Activated T-cell treated with anti-CD3 and anti-CD28 coated beads for 4 hours (primary cell): ENCODE measurements at places on chromosomes 1 and 21.
A peak's percentile ranks its signal among the peaks of the same experiment; 100 is the strongest.

GRCh38 chr1:226798427-226799411 lies 59.6 kb upstream of the ITPKB start:
- DNase-seq: peak; percentile 36

GRCh38 chr1:110672001-110672752 lies 2.6 kb downstream of the KCNA3 start:
- DNase-seq: peak; percentile 66

DNA sequence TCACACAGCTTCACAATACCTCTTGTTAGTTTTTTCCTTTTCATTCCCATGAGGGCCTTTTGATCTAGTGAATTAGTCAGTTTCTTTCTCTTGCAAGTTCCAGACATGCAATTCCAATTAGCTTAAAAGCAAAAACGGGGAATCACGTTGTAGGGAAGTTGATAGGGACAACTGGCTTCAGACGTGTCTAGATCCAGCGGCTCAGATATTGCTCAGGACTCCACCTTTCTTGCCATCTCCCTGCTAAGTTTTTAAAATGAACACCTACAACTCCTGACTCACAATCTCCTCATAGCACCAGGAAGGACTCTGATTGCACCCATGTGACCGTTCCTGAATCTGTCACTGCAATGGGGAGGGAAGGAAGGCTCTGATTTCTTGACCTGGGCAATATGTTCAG lies 63.8 kb upstream of the ARHGAP29 start:
- DNase-seq: no peak

DNA sequence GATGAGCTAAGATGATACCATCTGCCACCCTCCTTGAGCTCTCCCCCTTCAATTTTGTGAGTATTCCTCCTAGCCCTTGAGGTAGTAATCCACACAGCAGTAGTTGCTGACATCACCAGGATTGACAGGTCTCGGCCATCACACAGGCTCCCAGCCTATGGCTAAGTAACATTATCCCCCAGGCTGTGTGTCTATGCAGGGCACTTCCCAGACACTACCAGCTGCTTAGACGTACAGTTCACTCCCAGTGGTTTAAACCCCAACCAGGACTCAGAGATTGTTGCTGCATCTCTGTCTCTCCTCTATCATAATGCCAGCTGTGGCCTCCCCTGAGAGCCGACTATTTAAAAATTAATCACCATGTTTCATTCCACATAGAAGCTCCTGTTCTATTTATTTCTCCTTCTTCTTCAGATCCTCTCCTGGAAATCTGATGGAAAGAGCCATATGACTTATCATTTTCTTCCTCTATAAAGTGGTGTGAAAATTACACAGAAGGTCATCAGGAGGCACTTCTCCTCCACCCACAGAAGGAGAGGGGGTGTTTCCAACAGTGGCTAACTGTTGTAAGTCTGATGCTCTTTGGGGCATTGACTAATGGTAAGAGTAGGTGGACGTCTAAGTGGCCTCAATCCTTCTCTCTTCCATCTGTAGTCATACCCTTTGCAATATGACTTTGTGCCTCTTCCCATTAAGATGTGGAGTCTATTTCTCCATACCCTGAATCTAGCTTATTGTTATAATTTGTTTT lies 396.3 kb downstream of the SETD4 start:
- no peak for DNase-seq

GRCh38 chr1:6245086-6245868 lies 1.3 kb downstream of the HES3 start:
- DNase-seq: peak; percentile 58

GRCh38 chr1:156229809-156230472 lies 12.0 kb upstream of the BGLAP start:
- no peak for DNase-seq

DNA sequence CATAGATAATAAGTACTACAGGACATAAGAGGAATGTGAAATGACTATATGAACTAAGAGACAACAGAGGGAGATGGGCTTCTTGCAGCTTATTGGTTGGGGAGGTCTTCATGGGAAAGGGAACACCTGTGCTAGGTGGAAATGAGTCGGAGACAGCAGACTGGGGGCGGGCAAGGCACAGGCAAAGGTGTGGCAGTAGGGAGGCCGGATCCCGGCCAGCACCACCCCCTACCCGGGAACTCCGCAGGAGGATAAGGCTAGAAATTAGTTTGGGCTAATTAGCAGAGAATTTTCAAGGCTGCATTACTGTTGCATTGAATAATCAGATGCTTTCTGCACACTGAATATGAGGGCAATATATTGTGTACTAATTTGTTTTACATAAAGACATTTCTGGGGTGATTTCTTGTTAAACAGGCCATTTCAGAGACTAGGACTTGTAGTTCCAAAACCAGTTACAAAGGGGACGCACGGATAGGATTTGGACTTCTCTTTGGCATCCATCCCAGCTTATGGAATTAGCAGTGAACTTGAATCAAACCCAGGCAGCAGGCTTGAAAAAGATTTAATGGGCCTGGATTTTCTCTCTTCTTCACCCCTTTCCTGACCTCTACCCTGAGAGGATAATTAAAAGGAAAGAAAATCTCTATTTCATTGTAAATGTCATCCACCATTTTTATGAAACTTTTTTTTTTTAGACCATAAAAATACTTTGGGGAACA lies 2.2 kb upstream of the HUNK start:
- DNase-seq: no peak

DNA sequence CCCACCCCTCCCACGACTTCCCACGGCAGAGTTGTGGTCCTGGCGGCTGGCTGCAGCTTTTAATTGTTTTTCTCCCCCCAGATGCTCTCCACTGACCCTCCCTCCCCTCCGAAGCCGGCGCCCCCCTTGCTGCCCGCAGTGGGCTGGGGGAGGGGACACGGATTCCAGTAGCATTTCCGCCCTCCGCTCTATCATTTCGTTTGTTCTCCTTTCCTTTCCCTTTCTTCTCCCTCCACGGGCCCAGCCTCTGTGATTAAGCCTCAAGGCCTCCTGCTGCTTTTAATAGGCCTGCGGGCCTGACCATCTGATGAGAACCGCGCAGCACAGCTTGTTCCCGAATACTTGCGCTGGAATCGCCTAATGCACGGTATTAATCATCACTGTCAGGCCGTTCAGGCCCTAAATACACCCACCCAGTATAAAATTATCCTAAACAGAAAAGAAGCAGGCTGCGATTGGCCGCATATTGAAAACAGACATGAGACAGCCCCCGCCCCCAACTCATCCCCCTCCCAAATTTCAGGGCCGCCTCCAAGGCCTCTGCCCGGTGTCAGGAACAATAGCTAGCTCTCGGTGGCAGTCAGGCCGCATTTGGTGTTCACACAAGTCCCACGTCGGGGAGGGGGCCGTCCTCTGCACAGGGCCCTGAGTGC lies 102.0 kb upstream of the ARHGEF16 start:
- no peak for DNase-seq

DNA sequence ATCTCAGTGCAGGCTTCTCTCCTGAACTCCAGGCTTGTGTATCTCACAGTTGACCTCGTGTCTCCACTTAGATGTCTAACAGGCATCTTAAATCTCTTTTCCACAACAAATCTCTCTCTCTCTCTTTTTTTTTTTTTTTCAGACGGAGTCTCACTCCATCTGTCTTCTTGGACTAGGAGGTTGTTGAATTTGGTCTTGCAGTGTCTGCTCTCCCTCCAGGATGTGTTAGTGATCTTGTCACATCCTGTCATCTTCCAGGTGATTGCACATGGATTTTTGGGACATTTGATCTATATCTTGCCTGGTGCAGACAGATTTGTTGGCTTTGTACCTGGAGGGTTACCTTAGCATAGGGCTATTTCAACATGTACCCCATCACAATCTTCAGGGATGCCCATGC lies 26.5 kb upstream of the KCNA10 start:
- no peak for DNase-seq
